ENCODE measurements at places on chromosomes 4 and X.
A peak's percentile ranks its signal among the peaks of the same experiment; 100 is the strongest.

GRCh38 chr4:183610613-183611012 lies 48.4 kb downstream of the RWDD4 start:
- peak; percentile 27 for DNase-seq

DNA sequence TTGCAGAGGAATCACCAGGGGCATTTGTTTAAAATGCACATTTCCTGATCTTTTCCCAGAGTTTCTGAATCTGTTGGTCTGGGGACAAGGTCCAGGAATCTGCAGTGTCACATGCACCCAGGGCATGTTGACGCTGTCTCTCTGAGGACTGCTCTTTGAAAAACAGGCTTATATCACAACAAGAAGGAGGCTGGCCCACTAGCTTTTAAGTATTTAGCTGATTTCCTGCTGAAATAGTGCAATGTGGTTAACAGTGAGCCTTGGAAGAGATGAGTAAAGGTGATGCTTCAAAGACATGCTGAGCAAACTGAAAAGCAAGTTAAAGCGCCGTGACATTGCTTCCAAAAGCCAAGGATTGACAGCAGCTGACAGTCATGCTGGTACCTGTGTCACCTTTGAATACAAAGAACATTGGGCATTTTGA lies 18.6 kb upstream of the SEPSECS start:
- no peak for DNase-seq

DNA sequence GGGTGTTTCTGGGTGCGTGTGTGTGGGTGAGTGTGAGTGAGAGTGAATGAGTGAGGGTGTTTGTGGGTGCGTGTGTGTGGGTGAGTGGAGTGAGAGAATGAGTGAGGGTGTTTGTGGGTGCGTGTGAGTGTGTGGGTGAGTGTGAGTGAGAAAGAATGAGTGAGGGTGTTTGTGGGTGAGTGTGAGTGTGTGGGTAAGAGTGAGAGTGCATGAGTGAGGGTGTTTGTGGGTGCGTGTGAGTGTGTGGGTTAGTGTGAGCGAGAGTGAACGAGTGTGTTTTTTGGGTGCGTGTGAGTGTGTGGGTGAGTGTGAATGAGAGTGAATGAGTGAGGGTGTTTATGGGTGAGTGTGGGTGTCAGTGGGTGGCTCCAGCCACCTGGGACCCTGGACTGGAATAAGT lies 1676.1 kb upstream of the TENM3 start:
- DNase-seq: no peak

DNA sequence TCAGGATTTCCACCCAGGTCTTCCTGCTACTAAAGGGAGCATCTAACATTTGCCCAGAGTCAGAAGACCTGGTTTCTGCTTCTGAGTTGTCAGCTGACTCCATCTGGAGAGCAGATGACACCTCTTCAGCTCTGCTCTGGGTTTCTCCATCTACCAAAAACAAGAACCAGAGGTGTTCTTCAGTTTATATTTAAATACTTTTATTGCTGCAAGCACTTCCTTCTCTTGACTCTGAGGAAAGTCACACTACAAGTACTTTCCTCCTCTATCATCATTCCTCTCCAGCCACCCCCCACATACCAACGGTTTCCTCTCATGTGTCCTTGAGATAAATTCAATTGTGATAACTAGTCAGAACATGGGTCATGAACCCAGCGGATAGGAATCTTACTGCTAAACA lies 88.4 kb downstream of the PPP3CA start:
- DNase-seq: peak; percentile 38

GRCh38 chr4:180953572-180953971 lies 1289.6 kb upstream of the TENM3 start:
- DNase-seq: no peak

- DNase-seq: no peak
Measured at GRCh38 chrX:48559636-48560035, 14.6 kb upstream of the RBM3 start.

DNA sequence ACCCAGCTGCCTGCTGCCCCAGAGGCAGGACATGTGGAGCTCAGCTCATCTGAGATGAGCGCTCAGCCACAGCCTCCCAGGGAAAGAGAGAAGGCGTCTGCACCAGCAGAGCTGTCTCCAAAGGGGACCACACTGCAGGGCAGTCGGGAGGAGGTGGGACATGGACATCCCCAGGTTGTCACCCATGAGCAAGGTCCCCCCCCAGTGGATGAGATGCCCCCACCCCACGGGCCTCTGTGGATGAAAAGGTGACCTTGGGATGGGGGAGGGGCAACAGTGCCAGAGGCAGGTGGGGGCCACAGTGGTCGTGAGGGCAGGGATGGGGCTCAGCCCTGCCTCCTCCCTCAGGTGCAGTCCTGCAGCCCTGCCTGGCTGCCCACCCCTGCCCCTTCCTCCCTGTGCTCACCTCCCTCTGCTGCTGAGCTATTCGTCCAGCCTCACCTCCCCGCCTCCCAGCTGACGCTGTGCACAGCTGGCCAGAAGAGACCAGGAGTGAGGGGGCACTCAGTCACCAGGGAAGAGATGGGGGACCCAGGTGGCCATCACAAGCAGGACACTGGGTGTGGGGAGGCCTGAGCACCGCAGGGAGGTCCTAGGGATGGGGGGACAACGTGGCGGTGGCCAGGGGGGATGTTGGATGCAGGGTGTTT lies 9.3 kb downstream of the NKX1-1 start:
- DNase-seq: no peak

DNA sequence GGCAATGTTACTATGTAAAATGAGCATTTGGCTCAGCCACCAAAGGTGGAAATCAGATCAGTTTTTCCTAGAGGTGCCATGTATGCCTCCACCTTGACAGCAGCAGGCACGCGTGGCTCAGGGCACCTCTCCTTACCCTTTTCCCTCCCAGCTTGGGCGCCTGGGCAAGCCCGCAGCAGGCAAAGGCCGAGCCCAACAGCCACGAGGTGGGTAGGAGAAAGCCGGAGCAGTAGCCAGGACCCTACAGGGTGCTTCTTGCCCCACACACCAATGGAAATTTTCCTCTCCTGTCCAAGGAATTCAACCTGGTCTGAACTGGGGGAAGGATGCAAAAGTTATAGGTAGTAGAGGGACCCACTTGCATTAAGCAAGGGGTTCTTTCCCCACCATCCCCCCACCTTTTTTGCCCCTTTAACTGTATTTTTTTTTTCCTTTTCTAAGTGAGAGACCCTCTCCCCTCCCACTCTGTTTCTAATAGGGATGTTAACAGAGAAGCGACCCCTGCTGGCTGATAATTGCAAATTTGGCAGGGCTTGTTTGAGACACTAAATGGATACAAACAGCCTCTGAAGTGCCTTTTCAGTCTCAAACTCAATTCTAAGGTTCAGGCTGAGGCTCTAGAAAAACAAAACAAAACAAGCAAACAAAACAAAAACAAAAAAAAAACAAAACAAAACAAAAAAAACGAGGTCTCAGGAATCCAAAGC lies 895.1 kb downstream of the PCDH18 start:
- peak; percentile 10 for DNase-seq

GRCh38 chr4:23324021-23324690 lies 565.7 kb downstream of the PPARGC1A start:
- DNase-seq: peak; percentile 6

- DNase-seq: peak; percentile 12
Measured at GRCh38 chr4:127501103-127501502, 131.7 kb upstream of the INTU start.

GRCh38 chr4:71240094-71240493 lies 98.7 kb upstream of the SLC4A4 start:
- no peak for DNase-seq

GRCh38 chr4:48997962-48998361 lies 11.9 kb downstream of the CWH43 start:
- DNase-seq: no peak

DNA sequence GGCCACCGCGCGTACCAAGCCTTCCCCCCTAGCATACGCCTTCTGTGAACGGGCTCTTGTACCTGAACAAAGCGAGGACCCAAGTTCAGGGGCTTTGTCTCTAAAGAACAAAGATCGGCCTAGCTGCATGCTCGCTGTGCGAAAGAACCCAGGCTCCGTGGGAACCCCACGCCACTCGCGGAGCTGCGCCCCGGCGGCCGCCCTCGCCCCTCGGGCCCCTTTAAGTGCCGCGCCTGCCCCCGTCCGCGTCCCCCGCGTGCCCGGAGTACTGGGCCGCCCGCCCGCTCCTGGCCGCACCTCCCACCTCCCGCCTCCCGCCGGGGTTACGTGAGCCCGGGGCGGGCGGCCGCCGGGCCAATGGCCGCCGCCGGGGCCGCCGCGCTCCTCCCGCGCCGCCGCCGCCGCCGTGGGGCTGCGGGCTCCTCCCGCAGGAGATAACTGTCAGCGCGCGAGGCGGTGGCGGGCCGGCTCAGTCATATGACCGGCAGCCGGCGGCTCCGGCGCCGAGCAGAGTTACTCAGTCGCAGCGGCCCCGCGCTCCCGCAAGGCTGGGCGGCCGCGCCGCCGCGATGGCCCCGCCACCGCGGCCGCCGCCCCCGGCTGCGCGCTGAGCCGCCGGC lies at the start of gene FNIP2:
Gene FNIP2, plus strand, starts transcription at position 472 of the 620 bp plus-strand sequence. CDS start 187 bp downstream, outside the sequence.
- DNase-seq: peak; percentile 78

DNA sequence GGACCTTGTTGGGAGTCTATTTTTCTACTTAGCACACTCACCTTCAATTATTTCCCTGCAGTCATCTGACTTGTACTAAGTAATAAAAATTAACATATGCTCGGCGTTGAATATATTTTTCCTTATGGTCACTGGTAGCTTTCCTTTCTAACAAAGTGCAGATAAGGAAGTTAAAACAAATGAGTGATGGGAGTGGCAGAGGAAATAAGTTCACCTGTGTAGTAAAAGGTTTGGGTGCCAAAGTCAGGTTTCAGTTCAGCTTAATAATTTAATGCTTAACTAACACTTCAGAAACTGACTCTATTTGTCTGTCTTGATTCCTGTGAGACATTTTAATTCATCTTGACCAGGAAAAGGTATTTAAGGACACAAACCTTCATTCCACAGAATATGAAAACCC lies 184.4 kb downstream of the PCDH7 start:
- DNase-seq: no peak

GRCh38 chrX:41875142-41875541 lies 48.2 kb downstream of the CASK start:
- DNase-seq: peak; percentile 41

DNA sequence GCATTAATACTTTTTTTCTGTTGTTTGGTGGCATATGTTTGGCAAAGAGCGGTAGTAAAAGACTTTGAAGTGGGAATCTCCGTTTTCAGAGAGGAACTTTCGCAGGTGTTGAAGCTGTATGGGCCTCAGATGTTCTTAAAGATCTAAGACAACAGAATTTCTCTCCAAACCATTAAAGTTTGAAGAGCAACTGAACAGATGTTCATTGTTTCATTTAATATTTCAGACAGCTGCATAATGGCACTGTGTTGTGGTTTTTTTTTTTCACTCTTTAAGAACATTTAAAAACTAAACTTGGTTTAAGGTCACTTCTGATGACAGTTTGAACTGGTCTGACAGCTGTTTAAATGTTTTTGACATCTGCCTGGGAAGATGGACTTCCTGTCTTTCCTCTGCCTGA lies 882.7 kb upstream of the PCDH10 start:
- no peak for DNase-seq

GRCh38 chrX:148380650-148381561 lies 119.5 kb upstream of the AFF2 start:
- no peak for DNase-seq

GRCh38 chr4:154158361-154159155 lies 333.0 kb downstream of the DCHS2 start:
- DNase-seq: no peak

DNA sequence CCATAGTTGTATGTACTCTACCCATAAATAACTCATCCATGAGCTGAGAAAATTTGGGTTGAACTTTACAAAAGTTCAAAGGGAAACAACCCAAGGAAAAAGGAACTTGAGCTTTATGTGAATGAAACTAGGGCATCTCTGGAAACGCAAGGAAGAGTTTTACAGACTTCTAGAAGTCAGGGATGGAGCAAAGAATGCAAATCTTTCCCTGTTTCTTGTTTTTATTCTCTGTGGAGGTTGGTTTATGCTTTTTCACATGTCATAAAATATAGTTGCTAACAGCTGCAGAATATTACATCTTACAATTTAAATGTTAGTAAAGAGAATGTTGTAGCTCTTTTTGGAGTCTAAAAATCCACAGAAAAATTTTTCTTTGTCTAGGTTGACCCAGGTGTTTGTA lies 754.1 kb downstream of the PCDH7 start:
- no peak for DNase-seq

- DNase-seq: peak; percentile 80
Measured at GRCh38 chrX:23803931-23804381, 21.0 kb downstream of the SAT1 start.

DNA sequence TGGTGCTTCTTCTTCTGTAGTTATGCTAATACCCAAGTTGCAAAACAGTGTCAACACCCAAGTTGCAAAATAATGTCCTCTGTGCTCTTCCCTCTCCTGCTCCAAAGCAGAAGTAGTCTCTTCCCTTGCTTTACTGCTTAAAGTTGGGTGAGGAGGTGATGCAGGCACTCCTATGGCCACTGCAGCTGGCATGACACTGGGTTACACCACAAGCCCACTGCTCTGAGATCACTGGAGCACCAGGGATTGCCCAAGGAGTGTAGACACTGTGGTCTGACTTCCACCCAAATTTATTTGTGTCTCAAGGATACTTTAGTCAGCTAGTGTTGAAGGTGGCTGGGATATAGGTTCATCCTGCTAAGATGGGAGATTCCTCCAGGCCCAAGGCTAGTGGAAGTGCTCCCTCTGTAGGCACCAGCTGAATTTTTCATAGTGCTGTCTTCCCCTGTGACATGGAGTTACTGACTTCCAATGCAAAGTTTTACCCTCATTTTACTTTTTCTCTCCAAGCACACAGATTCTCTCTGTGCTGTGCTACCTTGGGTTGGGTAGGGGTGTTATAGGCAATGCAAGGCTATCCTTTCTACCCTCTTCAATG lies 196.2 kb upstream of the TENT5D start:
- DNase-seq: no peak

DNA sequence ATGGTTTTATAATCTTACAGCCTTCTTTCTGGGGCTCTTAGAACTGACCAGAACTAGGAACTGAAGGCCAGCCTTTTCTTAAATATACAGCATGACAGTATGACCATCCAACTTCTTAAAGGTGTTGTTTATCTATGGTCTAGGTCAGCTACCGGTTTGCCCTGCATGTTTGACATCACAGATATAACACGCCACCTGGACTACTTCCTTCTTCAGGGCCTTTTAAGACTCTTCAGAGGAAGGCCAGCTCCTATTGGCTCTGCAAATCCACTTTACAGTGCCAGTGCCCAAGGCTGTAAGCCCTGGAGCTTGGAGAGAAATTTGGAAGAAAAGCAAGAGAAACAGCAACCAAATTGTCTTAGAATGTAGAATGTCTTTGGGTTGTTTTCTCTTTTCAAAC lies 185.5 kb downstream of the MGST2 start:
- no peak for DNase-seq
